Small intestine (tissue), 16 donors: ENCODE measurements at places on chromosomes 1 and 21. TPM values are rescaled to one million over a fixed set of nuclear protein-coding genes. Genes with fewer than 3 reads are reported as not detected.

DNA sequence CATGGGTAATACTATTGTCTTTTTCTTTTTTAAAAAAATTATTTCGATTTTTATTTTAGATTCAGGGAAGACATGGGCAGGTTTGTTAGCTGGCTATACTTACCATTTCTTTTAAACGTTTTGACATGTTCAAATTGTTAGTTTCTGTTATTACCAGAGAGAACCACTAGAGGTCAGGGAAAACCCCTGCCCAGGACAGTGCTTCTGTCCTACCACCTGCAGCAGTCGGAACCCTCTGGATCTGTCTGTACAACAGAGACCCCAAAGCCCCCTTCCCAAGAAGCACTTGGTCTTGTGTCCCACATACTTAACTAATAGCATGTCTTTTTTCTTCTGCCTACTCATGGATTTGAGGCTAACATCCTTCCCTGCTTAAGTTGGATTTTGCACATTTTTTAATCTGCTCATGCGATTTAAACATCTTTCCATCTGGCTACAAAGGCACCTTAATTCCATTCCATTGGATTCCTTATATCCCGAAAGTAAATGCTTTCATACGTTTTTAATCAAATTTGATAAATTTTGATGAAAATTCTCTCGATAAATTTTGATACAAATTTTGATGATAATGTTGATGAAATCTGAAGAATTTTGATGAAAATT lies 10.0 kb upstream of the C1orf115 start:
- no peaks in the 10 kb centered on the region for H3K36me3 ChIP-seq
- DNase-seq = peak; percentile 68
- peaks cover 3% of the 10 kb centered on the region for H3K4me1 ChIP-seq
- no peak overlapping the region for H3K4me3 ChIP-seq

- peaks cover 13% of the 10 kb centered on the region for H3K27me3 ChIP-seq
- no peak overlapping the region for H3K4me3 ChIP-seq
- no peaks in the 10 kb centered on the region for H3K36me3 ChIP-seq
- DNase-seq = peak; percentile 69
- peaks cover 3% of the 10 kb centered on the region for H3K4me1 ChIP-seq
- H3K27ac ChIP-seq = no peak overlapping the region
Observed at GRCh38 chr1:27605796-27606707, 2.1 kb upstream of the AHDC1 start.

DNA sequence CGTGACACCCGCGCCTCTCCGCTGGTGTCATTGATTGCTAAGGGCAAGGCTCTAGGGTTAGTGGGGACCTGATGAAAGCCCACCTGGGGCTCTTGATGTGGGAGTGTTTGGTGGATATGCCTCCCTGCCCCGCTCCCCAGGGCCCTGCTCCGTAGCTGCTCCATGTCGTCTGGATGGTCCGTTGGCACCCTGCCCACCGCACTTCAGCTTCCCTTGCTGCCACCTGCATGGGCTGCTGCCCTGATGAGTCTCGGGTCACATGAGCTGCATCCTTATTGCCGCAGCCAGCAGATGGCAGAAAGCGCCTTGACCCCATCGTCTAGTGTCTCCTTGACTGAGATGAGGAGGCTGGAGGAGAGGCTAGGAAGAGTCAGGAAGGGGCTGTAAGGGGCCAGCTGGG lies 439.4 kb downstream of the CAMTA1 start:
- DNase-seq = peak; percentile 47
- no peaks in the 10 kb centered on the region for H3K4me1 ChIP-seq
- no peak overlapping the region for H3K27ac ChIP-seq
- H3K27me3 ChIP-seq = no peaks in the 10 kb centered on the region
- H3K36me3 ChIP-seq = no peaks in the 10 kb centered on the region
- H3K4me3 ChIP-seq = no peak overlapping the region

DNA sequence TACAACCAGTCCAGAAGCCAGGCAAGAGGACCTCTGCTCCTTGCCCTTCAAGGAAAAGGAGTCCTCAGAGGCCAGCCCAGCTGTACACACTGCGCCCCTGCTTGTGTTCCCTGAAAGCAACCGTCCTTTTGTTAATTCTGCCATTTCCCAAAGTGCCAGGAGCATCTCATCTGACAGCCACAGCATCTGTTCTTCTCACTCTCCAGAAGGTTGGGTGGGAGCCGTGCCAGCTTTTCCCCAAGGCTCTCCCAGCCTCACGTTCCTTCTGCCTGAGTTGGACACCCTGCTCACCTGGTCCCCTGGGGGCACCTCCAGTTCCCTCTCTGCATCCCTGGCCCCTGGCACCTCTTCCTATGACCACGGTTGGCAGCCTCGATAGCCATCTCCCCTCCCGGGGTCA lies 10.5 kb upstream of the CNTN2 start:
- H3K36me3 ChIP-seq = no peaks in the 10 kb centered on the region
- H3K4me3 ChIP-seq = no peak overlapping the region
- H3K4me1 ChIP-seq = no peaks in the 10 kb centered on the region

- DNase-seq = peak; percentile 3
- no peaks in the 10 kb centered on the region for H3K36me3 ChIP-seq
- H3K27me3 ChIP-seq = no peaks in the 10 kb centered on the region
- H3K4me1 ChIP-seq = no peaks in the 10 kb centered on the region
- H3K4me3 ChIP-seq = no peak overlapping the region
Observed at GRCh38 chr1:55584526-55585401, 369.6 kb upstream of the USP24 start.

GRCh38 chr1:34867415-34867814 lies 7.9 kb upstream of the SMIM12 start:
- H3K4me3 ChIP-seq = no peak overlapping the region
- no peaks in the 10 kb centered on the region for H3K27me3 ChIP-seq
- H3K36me3 ChIP-seq = no peaks in the 10 kb centered on the region
- no peak overlapping the region for H3K27ac ChIP-seq
- no peak for DNase-seq

DNA sequence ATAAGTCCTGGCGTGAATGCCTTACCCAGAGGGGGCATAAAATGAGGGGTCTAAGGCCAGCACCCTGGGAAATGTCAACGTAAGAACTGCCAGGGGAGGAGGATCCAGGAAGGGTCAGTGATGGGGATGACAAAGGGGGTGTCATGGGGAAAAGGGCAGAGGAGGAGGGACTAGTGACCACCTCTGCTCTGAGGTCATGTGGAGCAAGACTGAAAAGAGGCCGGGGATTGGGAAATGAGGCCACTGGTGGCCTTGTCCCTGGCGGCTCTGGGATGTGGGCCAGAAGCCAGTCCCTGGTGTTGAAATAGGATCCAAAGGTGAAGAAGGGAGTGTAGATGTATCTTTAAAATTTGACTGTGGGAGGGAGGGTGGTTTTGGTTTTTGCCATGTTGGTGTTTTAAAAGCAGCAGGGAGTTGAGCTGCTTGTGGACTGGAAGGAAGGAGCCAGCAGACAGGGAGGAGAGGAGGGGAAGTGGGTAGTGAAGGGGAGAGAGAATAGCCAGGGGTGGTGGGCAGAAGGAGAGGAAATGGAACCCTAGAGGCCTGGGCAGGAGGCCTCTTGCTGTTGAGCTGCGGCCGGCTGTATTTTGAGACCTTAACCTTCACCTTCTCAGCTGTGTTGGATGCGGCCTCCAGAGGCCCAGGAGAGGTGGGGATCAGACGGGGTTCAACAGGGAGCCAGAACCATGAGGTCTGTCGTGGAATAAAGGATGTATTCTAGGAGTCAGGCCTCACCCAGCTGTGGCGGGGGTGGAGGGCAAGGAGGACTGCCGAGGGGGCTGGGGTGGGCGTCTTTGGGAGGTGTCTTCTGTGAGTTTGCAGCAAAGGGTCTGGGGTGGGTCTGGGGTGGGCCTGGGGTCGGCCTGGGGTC lies 92.5 kb downstream of the DHRS3 start:
- H3K36me3 ChIP-seq = no peaks in the 10 kb centered on the region
- H3K4me1 ChIP-seq = peaks cover 20% of the 10 kb centered on the region
- peak; percentile 80 for DNase-seq
- H3K27me3 ChIP-seq = no peaks in the 10 kb centered on the region
- H3K4me3 ChIP-seq = no peak overlapping the region

DNA sequence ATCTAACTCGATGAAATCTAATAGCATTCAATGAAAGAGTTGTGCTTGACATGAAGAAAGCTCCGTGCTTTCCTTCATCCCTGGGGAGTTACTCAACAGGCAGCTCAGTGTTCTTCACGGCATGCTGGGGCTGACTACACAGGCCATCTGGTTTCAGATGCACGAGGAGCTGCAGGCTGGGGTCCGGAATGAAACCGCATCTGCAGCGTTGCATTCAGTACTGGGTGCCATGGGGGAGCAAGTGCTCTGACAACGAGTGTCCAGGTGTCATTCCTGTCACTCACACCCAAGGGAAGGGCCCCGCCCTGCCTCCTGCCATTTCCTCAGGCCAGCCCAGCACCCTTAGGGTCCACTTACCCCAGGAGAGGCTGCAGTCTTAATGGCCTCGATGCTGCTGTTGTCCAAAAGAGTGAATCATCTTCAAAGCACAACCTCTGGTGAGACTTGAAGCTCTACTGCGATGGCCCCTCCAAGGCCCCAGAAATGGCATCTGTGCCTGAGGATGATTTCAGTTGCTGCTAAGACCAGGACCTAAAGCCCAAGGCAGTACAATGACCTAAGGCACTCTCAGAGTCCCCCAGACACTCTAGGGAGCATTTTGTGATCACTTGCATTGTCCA lies 61.4 kb downstream of the STUM start:
- H3K4me3 ChIP-seq = no peak overlapping the region
- DNase-seq = no peak
- H3K4me1 ChIP-seq = no peaks in the 10 kb centered on the region
- H3K27me3 ChIP-seq = no peaks in the 10 kb centered on the region
- no peaks in the 10 kb centered on the region for H3K36me3 ChIP-seq

GRCh38 chr1:66384258-66384921 lies 149.6 kb upstream of the SGIP1 start:
- DNase-seq = no peak
- no peak overlapping the region for H3K4me3 ChIP-seq
- H3K4me1 ChIP-seq = no peaks in the 10 kb centered on the region
- no peaks in the 10 kb centered on the region for H3K36me3 ChIP-seq
- no peak overlapping the region for H3K27ac ChIP-seq
- no peaks in the 10 kb centered on the region for H3K27me3 ChIP-seq

Gene SPRR2F
- not detected for polyA plus RNA-seq
